ENCODE measurements at places on chromosomes 2 and 18.

DNA sequence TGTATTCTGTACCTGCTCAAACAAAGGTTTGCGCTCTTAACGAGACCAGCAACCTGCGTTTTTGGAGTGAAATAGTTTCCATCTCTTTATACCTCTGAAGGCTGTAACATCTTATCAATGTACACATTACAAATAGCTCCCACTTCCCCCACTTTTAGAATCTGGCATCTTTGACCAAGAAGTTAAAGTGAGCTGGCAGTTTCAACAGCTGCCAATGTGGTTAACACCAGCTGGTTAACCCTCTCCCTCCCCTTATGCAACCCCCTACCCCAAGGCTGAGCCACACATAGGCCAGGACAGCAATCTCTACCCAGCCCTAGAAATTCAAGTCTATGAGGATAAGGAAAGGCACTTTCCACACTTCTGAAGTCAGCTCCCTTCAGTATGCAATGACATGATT is 2.2 kb upstream of the SERTAD2 start:
- DNase-seq, result no peak

- DNase-seq, result no peak
Observed at GRCh38 chr2:134453973-134454372, 200.1 kb downstream of the MGAT5 start.

DNA sequence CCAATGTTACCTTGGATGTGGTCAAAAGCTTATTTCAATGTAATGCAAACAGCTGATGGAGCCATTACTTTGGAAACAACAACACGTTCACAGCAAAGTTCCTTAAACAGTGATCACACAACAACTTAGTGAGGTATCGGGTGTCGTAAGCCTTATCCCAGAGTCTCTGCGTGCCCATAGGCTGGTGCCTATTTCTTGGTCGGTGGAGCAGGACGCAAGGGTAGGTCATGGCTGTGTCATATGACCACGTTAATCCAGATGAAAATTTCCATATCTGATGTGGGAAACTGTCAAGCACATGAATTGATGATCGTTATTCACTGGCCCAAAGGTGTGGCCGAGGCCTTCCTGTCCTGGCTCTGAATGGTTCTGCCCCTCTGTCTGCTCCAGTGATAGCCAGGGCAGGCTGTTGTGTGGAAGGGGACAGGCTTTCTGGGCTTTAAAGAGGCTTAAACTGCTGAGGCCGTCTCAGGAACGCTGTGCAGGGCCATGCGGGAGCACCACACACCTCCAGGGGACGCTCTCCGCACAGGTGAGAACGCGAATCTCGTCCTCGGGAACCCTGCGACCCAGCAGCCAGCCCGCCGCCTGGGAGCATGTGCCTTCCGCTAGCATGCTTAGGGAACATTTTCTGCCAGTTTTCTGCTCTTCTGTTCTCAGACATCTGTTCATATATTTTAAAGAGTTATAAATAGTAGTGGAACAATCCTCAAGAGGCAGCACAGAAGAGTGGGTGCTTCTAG is 90.6 kb downstream of the KCTD1 start:
- DNase-seq, result no peak

DNA sequence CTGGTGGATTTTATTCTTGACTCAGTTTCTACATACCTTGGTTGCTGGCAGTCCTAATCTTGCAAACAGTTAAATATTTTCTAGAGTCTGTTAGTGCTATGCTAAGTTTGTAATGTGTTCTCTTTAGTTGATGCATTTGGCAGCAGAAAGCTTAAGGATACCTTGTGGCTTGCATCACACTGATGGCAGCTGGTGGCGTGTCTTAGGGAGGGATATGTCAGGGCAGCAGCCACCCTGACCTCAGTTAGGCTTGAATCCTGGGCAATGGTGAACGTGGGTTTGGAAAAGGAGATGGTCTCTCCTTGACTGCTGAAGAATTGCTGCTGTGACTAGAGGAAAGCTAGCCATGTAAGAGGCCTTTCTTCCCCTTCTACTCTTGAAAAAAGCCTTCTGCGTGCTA is 4.2 kb downstream of the IAH1 start:
- no peak for DNase-seq

DNA sequence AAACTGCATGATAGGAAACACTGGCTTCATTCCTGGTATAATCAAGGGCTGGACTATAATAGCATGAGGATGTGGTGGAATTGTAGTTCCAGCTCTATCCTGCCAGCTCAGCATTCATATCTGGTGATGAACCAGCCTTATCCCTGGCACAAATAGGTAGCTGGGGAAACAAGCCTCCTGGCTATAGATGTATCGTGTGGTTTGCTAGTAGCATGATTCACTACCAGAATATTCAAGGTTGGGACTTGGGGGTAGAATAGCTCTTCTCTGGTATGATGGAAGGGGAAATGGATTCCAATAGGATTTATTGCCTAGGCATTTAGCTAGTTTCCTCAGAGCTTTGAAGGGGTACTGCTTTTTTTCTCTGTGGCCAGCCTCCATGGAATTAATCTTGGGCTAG is 532.8 kb downstream of the FBXO15 start:
- peak; percentile 75 for DNase-seq

DNA sequence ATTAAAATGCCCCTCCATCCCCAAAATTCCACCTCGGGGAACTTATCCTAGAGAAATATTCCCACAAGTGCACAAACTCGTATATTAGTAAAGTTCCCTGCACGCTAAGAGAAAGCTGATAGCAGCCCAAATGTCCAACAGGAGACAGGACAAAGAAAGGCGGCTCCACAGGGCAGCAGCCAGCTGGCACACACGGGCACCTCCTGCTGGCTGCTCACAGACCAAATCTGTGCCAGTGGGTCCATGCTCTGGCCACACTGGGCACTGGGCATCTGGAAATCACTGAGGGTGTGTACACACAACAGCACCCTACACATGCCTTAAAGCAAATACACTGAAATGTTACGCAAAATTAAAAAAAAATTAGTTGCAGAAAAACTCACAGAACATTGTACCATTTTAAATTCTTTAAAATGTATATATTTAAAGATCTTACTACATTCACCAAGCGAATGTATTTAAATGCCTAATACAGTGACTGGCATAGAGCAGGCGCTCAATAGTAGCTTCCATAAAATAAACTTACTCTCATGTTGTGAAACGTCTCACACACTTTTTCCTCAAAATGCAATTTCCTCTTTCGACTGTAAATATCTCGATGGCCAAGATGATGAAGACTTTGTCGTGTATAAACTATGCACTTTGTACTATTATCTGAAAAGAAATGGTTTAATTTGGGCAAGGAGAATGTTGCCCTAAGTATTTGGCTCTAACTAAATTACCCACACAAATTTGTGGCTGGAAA is 19.4 kb downstream of the ZNF516 start:
- no peak for DNase-seq

GRCh38 chr2:3637692-3638455 is 20.1 kb upstream of the ALLC start:
- no peak for DNase-seq

DNA sequence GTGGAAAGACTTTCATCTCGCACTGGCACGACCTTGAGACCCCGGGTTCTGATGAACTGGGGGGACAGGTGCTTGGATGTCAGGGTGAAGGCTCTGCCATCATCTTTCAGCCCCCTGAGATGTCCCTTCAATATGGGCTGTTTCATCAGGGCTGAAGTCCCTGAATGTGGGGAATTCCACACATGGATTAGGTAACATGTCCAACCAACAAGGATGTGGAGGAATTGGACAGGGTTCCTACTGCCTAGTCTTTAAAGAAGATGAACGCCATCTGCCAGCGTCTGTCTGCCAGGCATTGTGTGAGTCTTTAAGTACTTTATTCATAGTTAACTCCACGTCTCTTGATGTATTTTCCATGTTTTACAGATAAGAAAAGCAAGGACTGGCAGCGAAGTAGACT is 5.9 kb upstream of the GRHL1 start:
- no peak for DNase-seq

DNA sequence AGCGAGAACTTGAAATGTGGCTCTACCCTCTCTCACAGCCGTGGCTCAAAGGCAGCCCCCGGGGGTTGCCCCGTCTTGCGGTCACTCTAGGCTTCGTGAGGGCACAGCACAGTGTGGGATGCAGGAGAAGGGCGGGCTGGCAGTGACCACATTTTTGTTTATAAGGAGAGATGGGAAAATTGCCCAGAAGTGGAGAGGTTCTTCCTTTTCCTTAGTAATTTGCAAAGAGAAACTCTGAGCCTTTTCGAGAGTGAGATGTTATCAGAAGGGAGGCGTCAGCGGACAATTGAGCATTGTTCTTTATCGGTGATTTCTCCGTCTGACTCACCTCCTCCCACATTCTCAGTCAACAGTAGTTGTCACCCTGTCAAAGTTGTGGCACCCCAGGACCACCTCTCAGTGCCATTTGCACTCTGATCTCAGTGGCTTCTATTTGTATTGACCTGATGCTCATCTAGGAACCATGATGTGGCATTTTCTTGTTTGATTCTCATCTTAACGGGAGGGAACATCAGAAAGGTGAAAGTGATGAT is 89.6 kb downstream of the ACAA2 start:
- DNase-seq, result no peak

DNA sequence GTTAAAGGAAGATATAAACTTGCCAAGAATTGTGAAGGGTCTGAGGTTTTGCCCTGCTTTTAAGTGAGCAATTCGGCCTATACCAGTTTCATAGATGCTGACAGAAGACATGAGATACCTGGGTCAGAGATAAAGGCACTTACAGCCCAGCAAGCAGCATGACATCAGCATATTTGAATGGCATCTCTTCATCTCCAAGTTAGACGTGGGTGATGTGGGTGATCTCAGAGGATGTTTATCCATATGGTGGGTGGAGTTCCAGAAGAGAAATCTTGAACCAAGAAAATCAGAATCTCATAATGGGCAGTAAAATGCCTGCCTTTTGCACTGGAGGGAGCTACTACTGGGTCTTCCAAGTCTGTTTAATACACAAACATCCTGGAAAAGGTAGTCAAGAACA is 44.7 kb downstream of the GYPC start:
- peak; percentile 74 for DNase-seq

- no peak for DNase-seq
Observed at GRCh38 chr2:123500346-123500745, 524.7 kb upstream of the CNTNAP5 start.

- peak; percentile 66 for DNase-seq
Observed at GRCh38 chr2:158034198-158034866, 67.3 kb upstream of the UPP2 start.

GRCh38 chr2:69149631-69150215 is 136.7 kb downstream of the ANTXR1 start:
- peak; percentile 87 for DNase-seq

- DNase-seq, result peak; percentile 74
Observed at GRCh38 chr2:108588070-108588668, 53.9 kb downstream of the LIMS1 start.

DNA sequence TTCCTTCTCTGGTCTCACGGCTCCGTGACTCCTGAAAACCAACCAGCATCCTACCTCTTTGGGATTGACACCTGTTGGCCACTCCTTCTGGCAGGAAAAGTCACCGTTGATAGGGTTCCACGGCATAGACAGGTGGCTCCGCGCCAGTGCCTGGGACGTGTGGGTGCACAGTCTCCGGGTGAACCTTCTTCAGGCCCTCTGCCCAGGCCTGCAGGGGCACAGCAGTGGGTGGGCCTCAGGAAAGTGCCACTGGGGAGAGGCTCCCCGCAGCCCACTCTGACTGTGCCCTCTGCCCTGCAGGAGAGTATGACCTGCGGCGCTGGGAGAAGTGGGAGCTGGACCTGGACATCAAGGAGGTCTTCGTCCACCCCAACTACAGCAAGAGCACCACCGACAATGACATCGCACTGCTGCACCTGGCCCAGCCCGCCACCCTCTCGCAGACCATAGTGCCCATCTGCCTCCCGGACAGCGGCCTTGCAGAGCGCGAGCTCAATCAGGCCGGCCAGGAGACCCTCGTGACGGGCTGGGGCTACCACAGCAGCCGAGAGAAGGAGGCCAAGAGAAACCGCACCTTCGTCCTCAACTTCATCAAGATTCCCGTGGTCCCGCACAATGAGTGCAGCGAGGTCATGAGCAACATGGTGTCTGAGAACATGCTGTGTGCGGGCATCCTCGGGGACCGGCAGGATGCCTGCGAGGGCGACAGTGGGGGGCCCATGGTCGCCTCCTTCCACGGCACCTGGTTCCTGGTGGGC is 10.0 kb downstream of the PROC start:
- no peak for DNase-seq

DNA sequence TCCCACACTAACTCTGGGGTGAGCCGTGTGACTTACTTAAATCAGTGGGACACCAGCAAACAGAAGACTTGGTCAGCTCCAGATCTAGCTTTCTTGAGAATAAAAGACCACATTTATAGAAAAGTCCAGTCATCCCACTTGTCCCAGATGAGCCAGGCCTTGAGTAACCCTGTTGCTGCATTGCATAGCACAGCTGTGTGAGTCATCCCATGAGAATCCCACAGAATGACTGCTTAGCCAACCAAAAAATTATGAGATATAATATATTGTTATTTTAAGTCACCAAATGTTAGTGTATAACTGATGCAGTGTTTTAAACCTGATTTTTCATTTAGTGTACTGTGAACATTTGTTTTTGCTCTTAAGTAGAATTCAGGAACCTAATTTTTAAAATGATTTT is 94.2 kb upstream of the FSHR start:
- DNase-seq, result peak; percentile 96

GRCh38 chr18:2146092-2146491 is 425.2 kb downstream of the METTL4 start:
- DNase-seq, result no peak

GRCh38 chr2:85409845-85410583 is at the start of gene CAPG:
TSS of gene CAPG (minus strand) at chr2:85410366. CDS start at chr2:85402145, 8,221 bp downstream.
- DNase-seq, result no peak

GRCh38 chr2:196233021-196233804 is 61.8 kb upstream of the STK17B start:
- peak; percentile 65 for DNase-seq

GRCh38 chr2:121803503-121803902 is 48.1 kb downstream of the TSN start:
- no peak for DNase-seq

- DNase-seq, result peak; percentile 28
Observed at GRCh38 chr2:168611896-168612650, 156.0 kb downstream of the CERS6 start.

Measured in iris pigment epithelial cell (primary cell).